ENCODE measurements at places on chromosomes 1 and 21.

GRCh38 chr1:183164963-183165362 is 21.1 kb upstream of the LAMC2 start:
- no peak for DNase-seq

GRCh38 chr1:241213139-241213538 is 143.9 kb downstream of the RGS7 start:
- DNase-seq, result no peak

- no peak for DNase-seq
These were observed 80.7 kb downstream of the DNTTIP2 start for GRCh38 chr1:93798291-93798690.

DNA sequence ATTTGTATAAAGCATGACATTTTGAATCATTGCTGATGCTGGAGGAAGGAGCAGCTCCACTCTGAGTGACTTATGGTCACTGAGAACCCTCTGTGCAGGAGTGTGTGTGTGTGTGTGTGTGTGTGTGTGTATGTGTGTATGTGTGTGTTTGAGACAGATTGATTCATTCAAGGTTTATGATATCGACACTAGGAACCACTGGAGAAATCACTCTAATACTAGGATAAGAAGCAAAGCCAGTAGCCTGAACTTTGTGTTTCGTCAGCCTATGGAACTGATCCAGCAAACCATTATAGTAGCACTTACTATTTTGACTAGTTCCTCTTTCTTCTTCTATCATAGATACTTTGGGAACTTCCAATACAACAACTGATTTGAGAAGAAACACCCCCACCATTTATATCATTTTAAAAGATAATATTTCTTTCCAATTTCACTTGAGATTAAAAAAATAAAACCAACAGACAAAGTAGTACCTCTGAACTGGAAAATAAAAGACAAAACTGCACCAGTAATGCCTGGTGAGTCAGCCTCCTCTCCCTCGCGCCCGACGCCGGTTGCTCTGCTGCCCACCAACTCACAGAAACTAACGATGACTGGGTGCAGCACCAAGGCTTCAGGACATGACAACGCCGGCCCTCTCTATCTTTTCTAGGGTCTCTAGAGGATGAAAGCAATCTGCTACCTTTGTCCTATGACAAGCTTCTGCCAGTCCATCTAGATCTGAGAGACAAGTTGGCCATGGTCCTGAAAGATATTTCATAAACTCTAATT is 20.9 kb downstream of the SLAMF1 start:
- no peak for DNase-seq

DNA sequence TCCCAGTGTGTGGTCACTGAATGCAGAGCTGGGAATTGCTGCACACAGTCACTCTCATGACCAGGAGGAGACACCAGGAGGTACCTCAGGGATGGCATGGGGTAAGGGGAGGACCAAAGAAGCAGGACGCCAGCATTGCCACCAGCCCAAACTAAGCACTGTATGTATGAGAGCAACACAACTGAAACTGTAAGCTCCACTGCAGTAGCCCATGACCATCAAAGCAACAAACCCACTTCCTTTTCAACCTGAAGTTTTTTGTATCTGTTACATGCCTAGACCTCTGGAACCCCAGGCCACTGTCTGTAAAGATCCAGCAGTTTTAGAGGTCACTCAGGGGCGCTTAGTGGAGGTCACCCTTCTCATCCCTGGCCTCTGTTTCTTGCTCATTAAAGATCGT is 164.3 kb downstream of the SETD4 start:
- no peak for DNase-seq

DNA sequence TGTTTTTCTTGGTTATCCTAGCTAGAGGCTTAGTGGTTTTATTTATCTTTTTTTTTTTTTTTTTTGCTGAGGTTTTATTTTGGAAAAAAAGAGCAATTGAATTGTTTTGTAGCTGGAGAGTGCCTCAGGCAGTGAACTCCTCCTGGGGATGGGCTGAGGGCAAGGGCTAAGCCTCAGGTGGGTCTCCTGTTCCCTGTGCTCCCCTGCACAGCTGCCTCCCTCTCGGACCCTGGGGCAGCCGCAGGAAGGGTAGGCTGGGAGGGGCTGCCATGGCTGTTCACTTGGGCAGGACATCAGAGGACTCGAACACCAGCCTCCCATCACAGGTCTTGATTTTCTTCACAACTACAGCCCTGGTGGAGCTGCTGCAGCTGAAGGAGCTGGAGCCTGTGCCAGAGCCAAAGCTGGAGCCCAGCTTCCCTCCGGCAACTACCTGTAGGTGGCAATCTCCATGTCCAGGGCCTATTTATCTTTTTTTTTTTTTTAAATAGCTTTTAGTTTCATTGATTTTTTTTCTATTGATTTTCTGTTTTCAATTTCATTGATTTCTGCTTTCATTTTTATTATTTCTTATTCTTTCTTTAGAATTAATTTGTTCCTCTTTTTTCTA is 28.9 kb downstream of the LEPR start:
- no peak for DNase-seq

DNA sequence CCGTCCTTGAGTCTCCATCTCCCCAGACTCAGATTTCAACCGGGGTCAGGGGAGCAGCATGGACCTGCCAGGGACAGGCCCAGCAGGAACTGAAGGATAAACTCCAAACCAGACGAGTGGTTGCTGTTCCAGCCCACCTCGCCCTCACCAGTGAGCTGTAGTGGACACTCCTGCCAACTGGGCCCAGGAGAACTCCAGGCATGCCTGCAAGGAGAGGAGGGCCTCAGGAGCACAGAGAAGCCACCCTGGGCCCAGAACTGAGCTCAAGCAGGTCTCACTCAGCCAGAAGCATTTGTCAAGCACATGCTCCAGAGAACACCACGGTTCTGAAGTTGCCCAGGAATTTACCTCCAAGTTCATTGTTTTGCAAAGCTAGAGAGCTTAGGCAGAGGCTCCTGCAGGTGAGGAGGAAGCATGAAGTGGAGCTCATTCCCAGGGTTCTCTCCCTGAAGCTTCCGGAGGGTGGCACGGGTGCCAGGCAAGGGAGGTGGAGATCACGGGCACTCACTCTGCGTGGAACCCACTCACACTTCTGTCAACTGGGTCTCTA is 61.0 kb downstream of the MATN1 start:
- DNase-seq, result no peak

DNA sequence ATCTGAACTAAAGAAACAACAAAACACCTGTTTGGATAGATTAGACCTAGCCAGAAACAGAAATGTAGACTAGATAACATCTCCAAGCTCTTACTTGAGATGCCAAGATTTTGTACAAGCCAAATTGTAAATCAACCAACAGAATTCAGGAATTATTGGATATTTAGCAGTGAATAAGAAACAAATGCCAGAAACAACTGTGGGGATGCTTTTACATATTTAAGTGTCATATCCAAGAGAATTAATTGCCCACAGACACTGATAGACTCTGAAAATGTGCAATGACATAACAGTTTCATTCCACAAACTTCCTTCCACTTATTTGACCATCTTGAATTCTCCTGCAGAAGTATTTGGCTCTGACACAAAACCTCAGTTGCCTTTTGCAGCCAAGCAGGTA is 92.3 kb downstream of the SGIP1 start:
- DNase-seq, result no peak

GRCh38 chr1:62784509-62785365 is 805 bp downstream of the ATG4C start:
- no peak for DNase-seq

DNA sequence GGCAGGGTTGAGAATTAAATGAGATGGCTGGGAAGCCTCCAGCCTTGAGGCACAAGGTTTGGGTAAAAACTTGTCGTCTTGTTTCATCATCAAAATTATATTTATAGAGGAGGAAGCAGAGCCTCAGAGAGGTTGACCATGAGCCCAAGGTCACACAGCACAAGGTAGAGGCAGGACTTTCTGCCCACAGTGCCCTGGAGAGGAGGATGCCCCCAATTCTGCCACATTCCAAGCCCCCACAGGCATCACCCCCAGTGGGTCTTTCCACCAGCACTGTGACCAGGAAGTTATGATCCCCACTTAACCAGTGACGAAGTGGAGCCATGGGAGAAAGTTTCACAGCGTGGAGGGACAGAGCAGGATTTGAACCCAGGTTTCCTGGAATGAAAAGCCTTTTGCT is 400.0 kb downstream of the MATN1 start:
- DNase-seq, result no peak

GRCh38 chr1:64877151-64877550 is 89.2 kb downstream of the JAK1 start:
- no peak for DNase-seq

DNA sequence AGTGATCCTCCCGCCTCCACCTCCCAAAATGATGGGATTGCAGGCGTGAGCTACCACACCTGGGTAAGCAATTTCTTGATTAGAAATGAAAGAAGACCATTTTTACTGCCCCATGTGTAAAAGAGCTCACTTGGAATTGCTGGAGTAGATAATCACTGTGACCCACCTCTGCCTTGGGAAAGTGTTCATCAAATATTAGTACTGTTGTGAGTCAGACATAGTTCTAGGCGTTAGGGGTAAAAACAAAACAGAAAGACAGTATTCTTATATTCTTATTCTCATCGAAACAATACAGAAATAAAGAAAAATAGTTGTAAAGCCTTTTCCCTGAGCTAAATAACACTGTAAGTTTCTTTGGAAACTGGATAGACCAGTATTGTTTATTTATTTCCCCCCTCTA is 36.2 kb downstream of the CELF3 start:
- DNase-seq, result no peak

DNA sequence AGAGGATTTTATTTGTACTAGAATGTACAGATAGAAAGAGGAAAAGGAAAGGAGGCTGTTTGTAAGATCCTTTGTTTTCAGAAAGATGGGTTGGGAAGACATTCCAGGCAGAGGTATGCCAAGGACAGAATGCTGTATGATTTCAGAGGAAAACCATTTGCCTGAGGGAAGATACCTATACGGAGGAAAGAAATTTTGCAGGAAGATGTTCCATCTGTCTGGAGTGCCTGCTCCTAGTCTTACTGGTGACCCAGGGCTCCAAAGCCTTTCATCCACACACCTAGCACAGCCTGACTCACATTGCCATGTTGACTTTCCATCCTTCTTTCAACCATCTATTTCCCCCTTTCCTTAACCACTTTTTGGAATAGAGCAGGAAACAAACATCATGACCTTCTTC is 18.2 kb downstream of the SAMD13 start:
- no peak for DNase-seq

- no peak for DNase-seq
These were observed 82.5 kb downstream of the NPHP4 start for GRCh38 chr1:5909576-5910275.

Data from NCI-H1092 (cell line).